ENCODE measurements at places on chromosomes 12 and 14. TPM values are rescaled to one million over a fixed set of nuclear protein-coding genes. Genes with fewer than 3 reads are reported as not detected.

Gene KCNC2
- total RNA-seq = not detected

- peak; percentile 60 for DNase-seq
Observed at GRCh38 chr14:64671591-64671990, 32.6 kb upstream of the PLEKHG3 start.

DNA sequence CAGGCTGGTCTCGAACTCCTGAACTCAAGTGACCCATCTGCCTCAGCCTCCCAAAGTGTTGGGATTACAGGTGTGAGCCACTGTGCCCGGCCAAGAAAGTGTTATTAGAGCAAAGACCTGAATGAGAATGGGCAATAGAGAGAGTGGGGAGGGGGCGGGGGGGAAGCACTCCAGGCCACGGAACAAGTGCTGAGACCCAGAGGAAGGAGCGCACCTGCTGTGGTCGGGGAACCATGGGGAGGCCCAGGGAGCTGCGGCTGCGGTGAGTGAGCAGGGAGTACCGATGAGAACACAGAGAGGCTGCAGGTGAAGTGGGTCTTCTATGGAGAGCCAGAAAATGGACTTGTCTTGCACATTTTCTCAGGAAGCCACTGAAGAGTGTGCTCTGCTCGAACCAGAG, 10.8 kb downstream of the SMIM41 start:
- DNase-seq = no peak

Gene KIF26A
- total RNA-seq = 10.2 TPM

DNA sequence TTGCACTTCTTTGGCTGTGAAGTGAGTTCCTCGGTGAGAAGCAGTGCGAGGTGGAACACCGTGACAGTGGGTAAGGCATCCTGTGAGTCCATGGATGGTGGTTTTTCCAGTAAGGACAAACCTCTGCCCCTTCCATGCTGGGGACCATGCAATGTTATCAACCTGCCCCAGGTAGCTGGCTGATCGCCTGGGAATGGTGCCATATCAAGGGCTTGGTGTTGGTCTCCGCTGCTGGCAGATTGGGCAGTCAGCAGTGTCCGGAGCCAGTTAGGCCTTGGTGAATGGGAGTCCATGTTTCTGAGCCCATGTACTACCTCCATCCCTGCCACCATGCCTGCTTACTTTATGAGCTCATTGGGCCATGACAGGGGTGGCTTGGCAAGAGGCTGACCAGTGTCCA, 114.7 kb upstream of the C14orf180 start:
- no peak for DNase-seq

DNA sequence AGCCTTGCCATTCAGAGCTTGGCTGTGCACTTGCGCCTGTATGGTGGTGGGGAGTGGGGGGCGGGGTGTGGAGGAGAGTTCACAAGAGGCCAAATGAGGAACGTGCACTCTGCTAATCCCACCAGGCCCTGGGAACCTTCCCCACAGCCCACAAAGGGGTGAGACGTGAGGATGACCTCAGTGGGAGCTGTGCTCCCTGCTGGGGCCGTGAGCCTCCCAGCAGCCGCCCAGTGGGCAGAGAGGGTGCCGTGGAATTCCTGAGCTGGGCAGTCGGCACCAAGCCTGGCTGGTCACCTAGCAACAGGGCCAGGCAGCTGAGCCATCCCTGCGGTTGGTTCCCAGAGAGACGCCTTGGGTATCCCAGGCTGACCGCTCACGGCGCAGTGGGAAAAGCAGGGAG, 53.7 kb downstream of the CCNK start:
- DNase-seq = no peak

Gene CCDC92
- 9.7 TPM for total RNA-seq

GRCh38 chr12:57770734-57771133, 1.2 kb downstream of the METTL1 start:
- DNase-seq = no peak

Gene IFNG-AS1
- total RNA-seq = not detected

Gene NGB
- total RNA-seq = not detected

Gene TAS2R42
- not detected for total RNA-seq

DNA sequence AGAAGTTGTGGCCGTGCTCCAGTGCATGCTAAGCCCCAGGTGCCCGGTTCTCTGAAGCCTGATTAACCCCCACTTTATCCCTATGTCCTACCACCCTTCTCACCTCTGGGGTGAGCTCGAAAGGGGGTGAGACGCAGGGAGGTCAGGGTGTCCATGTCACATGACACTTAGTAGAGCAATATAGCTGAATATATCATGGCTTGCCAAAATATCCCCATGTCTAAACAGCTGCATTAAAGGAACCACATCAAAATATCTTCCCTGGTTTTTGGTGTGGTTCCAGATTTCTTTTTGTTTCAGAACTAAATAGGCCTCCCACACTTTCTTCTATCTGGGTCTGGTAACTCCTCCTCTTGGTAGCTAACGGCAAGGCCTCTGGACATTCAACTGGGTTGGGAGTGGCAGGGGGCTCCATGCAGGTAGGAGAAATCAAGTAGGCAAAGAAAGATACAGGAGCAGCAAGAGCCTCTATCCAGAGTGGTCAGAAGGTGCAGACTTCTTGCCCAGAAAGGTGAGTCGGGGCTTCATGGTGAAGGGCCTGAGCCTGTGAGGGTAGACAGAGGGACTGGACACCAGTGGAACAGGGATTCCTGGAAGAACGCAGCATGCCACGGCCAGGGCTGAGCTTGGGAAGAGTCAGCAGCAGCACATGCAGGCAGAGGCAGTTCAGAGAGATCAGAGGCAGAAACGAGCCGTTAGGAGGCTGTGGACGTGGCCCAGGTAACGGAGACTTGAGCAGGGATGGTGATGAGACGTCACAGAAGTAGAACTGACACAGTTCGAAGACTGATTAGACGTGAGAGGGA, 202.8 kb upstream of the DIO3 start:
- no peak for DNase-seq

Gene REC8
- total RNA-seq = 7.6 TPM

DNA sequence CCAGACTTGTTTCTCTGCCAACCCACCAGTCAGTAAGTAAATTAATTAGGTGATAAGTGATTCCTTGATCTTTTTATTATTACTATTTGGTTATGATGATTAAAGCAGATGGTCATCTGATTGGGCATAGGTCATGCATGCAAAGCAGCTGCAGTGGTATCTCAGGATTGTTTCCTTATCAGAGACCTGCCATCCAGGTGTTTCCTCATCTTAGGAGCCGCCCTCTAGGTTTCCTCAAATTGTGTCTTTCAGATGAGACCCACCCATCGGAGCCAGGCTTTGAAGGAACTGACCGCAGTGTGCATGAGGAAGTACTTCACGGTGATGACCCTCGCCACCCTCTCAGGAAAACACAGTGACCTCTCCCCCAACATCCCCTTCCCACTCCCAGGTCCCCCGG, 63.3 kb downstream of the ZFP36L1 start:
- no peak for DNase-seq

GRCh38 chr12:105257321-105257728, 21.4 kb upstream of the APPL2 start:
- no peak for DNase-seq

Gene A2M
- 3.0 TPM for total RNA-seq

DNA sequence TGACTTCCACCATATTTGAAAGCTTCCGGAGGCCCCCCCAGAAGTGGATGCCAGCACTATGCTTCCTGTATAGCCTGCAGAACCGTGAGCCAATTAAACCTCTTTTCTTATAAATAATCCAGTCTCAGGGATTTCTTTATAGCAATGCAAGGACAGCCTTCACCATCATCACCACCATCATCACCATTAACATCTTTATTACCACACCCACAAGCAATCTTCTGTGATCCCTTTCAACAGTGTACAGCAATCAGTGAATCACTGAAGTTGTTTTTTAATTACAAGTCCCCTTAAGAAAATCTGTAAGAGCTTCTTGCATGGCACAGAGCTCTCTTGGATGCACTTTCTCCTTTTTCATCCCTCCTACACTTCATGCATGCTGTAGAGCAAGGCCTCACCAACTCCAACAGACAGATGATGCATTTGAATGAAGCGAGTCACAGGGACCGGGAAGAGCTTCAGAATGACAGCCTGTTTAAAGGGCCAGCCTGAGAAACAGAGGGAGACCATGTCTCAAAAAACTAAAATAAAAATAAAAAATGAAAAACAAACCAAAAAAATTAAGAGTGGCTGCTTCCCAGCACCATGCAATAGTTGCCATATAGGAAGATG, 83.6 kb upstream of the VASH1 start:
- no peak for DNase-seq

- DNase-seq = no peak
Observed at GRCh38 chr12:104708891-104709290, 249.2 kb downstream of the SLC41A2 start.

Gene AKAP3
- 4.3 TPM for total RNA-seq

GRCh38 chr12:57613427-57614109, 2.3 kb downstream of the ARHGEF25 start:
- no peak for DNase-seq

GRCh38 chr12:86914721-86915120, 658.5 kb upstream of the MGAT4C start:
- peak; percentile 39 for DNase-seq

Gene CHFR
- total RNA-seq = 0.39 TPM

DNA sequence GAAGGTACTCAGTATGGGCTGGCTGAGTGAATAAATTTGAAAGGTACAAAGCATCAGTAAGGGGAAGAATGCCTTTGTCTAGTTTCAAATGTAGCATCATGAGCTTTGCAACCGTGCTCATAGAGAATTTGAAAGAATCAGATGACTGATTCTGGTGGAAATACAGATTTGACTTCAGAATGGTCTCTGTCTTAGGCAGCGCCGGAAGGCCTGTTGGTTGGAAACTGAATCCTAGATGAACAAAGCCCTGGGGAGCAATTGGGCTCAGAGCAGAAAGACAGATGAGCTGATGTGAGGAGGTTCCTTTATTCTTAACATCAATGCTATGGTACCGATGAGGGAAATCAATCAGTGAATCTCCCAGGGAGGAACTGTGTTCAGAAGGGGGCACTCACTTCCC, 137.3 kb downstream of the SNAPC1 start:
- DNase-seq = no peak

Gene PRICKLE1
- 1.3 TPM for total RNA-seq

- DNase-seq = no peak
Observed at GRCh38 chr12:53719649-53720048, 7.6 kb downstream of the CALCOCO1 start.

DNA sequence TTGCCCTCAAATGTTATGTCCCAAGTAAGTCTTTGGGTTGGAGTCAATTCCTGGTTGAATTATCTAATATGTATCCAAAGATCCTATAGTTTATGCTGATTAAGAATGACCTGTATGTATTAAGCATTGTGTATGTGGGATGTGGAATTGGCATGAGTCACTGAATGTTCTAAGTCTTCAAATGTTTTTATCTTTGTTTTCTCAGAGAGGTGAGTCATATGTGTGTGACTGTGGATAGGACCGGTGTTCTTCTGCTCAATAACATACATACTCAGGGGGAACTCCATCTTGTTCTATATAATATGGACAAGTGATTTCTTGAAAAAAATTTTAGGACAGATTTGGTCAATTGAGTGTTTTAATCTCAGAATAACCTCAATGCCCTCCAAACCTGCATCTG, 57.9 kb downstream of the NAV3 start:
- DNase-seq = peak; percentile 67

GRCh38 chr12:67747869-67748742, 99.6 kb downstream of the DYRK2 start:
- DNase-seq = peak; percentile 42

- DNase-seq = no peak
Observed at GRCh38 chr12:41186026-41186425, 2.1 kb upstream of the PDZRN4 start.

DNA sequence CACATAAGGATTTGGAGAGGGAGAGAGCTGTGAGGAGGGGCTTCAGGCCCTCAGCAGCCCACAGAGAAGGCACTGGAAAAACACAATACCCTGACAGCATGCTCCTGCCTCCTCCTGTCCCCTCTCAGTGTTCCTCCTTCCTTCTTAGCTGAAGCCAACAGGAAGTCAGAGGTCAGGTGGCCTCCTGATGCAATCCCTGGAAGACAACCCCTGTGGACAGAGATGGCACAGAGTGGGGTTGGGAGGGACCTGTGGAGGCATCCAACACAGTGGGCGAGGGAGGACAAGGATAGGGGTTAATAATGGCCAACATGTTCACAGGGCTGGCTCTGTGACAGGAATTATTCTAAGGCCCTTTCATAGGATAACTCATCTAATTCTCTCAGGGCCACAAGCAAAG, 15.4 kb upstream of the IFI27L2 start:
- DNase-seq = peak; percentile 8

GRCh38 chr14:78455896-78456435, 285.8 kb downstream of the NRXN3 start:
- no peak for DNase-seq

DNA sequence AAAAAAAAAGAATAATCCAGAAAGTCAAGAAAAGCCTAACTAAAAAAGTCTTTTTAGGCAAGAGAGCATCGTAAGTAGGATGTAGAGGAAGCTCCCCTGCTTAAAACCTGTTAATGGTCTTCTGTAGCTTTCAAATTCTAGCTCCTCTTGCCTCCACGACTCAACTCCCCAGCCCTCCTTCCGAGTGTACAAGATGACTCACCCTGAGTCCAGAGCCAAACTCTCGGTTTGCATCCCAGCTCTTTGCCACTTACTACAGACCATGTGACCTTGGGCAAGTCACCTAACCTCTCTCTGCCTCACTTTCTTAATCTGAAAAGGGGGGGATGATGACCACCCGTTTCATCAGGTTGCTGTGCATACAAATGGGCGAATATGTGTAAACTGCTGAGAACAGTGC, 460.4 kb downstream of the DPF3 start:
- no peak for DNase-seq

GRCh38 chr14:92973261-92973797, 50.4 kb downstream of the CHGA start:
- DNase-seq = no peak

DNA sequence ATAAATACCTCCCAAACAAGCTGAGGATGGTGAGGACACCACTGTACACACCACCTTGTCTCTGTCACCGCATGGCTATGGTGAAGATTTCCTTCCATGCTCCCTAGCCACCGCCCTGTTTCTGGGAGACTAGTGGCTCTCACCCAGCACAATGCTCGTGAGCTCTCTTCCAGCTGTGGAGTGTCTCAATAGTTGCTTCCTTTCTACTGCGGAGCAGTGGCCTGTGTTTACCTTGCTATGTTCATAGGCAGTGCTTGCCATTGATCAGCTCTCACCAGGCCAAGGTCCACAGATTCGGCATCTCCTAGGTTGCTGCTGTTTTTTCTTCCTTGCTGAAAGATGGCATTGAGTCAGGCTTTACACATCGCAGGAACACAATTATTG, 313.6 kb upstream of the RTL1 start:
- DNase-seq = no peak

DNA sequence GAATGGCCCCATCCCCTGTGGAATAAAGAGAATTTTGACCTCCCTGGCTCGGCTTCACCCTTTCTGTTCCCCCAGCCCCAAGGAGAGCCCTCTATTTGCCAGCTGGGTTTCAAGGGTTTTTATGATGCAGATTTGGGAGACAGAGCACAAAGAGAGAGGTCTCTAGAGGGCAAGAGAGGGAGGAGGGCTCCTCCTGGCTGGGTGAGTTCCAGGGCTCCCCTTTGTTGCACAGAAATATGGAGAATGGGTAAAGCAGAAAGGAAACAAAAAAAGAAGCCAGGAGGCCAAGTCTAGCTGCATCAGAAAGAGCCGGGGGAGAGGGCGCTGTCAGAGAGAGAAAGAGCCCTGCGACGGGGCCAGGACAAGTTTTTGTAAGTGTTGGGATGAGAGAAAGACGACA, 319.6 kb upstream of the RTL1 start:
- DNase-seq = no peak

- DNase-seq = no peak
Observed at GRCh38 chr12:57909611-57910010, 31.8 kb upstream of the ATP23 start.

Measured in HCT116 (cell line).